ENCODE measurements at places on chromosomes 4 and X.

DNA sequence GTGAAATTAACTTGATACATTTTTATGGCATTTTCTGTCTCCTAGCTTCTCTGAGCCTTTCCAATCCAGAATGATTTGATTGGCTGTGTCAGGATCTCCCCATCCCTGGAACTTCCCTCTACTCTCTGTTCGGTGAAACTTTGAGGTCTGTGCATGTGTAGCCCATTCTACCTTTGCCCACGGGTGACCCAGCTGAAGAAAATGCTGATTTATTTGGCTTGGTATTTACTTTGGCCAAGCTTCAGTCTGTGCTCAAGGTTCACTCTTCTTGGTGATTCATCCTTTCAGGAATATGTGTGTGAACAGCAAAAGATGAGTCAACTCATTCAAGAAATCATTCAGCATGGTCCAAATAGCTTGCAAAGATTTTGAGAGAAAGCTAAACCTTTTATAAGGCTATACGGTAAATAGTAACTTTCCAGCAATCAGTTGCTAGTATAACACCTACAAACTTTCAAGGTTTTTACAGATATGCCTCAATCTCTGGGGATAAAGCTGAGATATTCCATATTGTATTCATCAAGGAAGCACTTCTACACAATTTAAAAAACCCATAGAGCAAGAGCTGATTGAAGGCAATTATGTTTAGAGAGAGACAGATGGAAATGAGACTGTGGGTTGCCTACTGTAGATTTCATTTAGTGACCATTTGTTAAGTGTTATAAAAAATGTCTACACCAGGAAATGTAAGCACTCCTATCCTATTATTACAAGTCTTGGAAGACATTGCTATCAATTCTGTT, 233.9 kb upstream of the CXXC4 start:
- DNase-seq: peak; percentile 4

DNA sequence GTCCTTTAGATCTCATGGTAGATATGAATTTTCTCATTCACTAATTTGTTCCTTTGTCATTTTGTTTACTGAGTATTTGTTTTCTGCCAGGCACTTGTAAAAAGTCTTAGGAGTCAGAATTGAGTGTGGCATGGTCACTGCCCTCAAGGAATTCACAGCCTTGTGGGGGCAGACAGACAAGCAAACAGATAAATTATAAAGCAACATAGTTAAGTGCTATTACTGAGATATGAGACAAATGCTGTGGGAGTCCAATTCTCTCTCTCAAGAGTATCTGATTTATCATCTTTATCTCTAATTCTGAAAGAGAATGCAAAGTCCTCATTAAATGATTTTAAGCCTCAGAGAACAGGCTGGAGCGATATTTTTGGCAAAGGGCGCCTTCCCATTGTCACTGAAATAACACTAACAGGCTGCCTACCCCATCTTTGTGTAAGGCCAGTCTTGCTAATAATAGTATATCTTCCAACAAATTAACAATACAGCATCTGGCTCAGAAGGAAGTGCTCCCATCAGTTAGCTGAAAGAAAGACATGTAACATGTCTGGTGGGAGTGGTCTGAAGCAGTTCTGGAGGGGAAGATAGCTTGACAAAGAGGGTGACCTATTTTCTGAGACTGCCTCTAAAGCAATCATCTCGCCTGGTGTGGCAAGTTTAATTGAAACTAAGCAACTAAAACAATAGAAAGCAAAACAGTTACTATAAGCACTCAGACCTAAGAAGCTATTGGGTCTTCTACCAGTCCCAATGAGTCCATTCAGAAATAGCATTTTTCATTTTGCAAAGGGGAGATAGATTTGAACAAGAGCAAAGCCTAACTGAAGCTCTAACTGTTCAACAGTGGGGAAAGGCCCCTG, 61.5 kb upstream of the AMOT start:
- DNase-seq: no peak

- DNase-seq: peak; percentile 74
Observed at GRCh38 chr4:54228961-54229501, at the start of gene PDGFRA. PDGFRA (plus strand) TSS chr4:54229293; CDS start chr4:54258769, 29,476 bp downstream.

- DNase-seq: no peak
Observed at GRCh38 chrX:28550331-28550872, 36.8 kb upstream of the IL1RAPL1 start.

DNA sequence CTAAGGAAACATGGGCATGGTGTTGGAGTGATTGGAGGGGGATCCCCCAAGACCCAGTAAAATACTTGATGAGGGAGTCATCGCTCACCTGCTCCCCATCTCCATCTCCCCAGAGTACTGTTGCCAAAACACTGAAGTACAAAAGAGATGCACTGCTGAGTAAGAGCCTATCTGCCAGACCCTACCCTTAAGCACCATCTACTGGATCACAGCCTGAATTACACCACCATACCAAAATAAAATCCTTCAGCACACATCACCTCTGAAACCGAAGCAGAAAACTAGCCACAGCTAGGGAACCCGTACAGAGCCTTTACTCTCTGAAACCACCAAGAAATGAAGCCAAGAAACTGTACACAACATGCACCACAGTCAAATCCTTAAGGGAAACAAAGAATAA, 466.3 kb upstream of the ACTRT1 start:
- DNase-seq: no peak

- DNase-seq: no peak
Observed at GRCh38 chrX:153924149-153924861, 1.8 kb downstream of the ARHGAP4 start.

DNA sequence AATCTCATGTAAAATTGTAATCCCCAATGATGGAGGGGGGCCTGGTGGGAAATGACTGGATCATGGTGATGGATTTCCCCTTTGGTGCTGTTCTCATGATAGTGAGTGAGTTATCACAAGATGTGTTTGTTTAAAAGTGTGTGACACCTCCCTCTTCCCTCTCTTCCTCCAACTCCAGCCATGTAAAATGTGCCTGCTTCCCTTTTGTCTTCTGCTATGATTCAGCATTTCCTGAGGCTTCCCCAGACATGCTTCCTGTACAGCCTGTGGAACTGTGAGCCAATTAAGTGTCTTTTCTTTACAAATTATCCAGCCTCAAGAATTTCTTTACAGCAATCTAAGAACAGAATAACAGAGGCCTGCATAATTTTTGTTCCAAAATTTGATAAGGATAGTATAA, 85.2 kb downstream of the ANAPC10 start:
- no peak for DNase-seq

- DNase-seq: no peak
Observed at GRCh38 chr4:148004228-148004857, 272.5 kb downstream of the ARHGAP10 start.

- no peak for DNase-seq
Observed at GRCh38 chrX:13764281-13764680, 29.7 kb downstream of the OFD1 start.

GRCh38 chrX:118558926-118559325, 63.3 kb downstream of the DOCK11 start:
- no peak for DNase-seq

DNA sequence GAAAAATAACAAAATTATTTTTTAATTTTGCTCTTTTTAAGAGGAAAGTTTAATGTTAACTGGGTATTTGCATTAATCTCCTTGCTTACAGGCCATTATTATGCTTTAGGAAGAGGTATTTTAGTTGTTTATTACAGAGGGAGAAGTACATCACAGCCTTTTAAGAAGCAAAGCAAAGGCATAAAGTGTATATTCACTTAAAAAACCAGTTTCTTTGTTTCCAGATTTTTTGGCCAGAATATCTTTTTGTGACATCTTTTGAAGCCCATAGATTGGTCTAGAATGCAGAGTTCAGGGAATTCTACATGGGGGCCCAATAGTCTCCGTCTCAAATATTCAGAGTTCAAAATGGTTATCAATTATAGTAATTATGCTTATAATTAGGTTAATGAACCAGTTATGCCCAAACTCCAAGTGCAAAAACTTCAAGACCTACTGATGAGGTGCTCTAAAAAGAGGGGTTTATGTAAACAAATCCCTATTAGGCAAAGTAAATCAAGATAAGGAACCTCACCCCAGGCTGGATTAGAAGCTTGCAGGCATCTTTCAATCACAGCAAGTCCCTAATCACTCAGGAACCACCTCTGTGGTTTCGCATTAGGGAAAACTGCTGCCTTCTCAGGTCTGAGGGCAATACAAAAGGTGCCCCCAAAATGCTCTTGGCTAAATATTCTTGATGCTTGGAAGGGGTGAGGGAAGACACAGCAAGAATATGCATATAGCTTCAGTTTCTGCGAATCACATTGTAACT, 1.4 kb downstream of the CXXC4 start:
- no peak for DNase-seq

GRCh38 chrX:47573341-47574075, 8.7 kb upstream of the TIMP1 start:
- peak; percentile 42 for DNase-seq

DNA sequence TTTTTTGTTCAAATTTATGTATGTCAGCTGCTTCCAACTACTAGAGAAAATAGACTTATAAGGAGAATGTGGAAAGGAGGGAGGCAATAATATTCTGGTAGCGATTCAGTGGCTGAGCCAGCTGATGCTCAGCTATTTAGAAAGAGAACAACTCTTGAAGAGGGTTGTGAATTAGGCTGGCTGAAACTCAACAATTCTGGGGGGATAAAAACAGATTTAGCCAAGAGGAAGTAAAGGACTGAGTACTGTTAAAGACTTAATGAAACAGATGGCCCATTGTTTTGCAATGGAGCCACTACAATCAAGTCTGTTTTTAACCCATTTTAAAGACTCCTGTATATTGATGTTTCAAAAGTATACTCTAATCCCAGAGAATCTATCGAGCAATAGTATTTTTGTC, 1058.9 kb downstream of the C4orf33 start:
- DNase-seq: no peak

DNA sequence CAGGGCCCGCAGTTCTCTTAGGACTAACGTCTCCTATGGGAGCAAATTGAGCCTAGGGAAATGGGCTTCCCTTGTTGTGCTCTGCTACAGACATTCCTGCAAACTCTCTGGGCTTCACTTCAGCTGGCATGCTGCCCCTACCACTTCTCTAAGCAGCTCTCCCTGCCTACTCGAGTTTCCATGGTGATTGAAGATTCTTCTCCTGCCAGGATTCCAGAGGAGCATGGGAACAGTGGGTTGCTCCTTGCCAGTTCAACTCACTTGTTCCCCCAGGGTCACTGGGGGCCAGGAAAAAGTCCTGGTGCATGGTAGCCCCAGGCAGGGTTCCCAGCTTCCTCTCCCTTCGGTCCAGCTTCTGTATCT, 21.1 kb upstream of the WDR17 start:
- DNase-seq: peak; percentile 15

GRCh38 chr4:139443661-139444060, 10.3 kb upstream of the RAB33B start:
- DNase-seq: no peak

DNA sequence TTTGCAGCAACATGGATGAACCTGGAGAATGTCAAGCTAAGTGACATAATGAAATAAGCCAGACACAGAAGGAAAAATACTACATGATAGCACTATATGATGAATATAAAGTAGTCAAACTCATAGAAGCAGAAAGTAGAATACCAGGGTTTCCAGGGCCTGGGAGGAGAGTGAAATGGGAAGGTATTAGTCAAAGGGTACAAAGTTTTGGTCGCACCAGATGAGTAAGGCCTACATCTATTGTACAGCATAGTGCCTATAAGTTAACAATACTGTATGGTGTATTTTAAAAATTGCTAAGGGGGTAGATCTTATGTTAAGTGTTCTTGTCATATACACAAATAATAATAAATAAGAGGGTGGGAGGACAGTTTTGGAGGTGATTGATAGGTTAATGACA, 41.5 kb downstream of the ENOX2 start:
- no peak for DNase-seq

DNA sequence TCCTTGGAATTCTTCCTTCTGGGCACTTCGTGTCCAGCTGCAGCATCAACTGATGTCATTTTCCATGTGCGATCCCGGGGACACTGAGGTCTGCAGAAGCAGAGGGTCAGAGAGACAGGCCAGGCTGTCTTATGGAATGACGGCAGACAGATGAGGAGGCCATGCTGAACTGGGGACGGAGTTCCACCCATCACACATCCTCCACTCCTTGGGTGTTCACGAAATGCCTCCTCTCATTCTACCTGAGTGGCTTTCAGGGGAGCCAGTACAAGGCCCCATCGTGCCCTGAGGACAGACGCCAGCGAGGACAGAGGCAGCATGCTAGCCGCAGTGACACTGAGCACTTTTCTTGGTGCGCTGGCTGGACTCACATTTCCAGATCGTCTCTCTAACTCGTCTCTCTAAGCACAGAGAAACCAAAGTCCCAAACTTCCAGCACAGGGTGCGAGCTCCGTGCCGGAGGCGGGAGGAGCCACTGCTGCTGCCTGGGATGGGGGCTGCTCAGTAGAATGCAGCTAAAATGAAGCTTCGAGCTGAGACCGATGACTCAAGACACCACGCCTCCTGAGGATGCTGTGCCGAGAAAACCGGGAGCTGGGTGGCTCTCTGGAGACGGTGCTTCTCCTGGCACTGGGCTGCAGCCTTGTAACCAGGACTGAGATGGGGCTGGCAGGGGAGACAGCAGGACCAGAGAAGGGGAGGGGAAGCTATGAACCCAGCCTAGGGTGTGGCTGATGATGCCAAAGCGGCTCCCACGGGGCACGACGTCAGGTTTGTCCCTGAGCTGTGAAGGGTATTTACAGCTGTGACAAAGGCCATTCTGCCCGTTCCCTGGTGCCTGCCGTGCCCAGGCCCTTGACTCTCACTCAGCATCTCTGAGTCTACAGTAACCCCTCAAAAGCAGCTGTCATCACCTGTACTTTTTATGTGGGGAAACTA, 8.2 kb downstream of the ABLIM2 start:
- peak; percentile 53 for DNase-seq

DNA sequence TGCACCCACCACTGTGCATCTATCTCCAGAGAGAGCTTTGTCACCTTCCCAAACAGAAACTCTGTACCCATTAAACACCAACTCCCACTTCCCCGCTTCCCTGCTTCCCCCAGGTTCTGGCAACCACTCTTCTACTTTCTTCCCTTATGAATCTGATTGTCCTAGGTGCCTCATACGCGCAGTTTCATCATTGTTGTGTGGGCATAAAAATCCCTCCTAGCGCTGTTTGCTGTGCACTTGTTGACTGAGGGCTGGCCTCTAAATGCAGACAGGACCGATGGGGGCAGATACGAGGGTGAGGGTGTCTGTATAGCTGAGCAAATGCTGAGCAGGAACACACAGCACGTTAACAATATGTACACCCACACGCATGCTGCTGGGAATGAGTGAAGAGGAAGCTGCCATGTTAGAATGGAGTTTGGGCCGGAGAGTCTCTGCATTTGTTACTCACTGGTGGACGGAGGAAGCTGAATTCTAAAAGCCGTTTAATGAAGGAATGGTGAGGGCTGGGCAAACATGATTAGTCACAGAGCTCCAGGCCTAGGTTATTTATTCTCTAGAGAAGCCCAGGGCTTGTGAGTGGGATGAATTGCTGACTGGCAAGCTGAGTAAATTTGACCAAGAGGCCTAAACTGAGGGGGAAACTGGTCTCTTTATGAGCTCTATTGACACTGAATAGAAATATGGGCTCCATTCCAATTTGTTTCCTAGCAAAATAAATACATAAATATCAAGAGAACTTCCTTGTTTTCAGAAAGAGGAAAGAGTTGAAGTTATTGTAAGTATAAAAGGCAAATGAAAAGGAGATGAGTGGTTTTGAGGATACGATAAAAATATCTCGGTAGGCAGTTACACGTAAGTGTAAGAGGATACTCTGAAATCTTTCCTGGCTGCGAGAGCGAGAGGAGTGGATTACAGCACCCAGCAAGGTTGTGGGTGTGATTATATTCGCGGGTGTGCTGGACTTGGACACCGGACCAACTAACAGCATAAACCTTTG, 95.9 kb upstream of the RPS6KA3 start:
- peak; percentile 32 for DNase-seq

- DNase-seq: no peak
Observed at GRCh38 chrX:97290199-97290598, 406.5 kb downstream of the RPA4 start.

GRCh38 chr4:69527924-69528323, 32.2 kb upstream of the UGT2B4 start:
- no peak for DNase-seq
